Stimulated activated CD8-positive, alpha-beta memory T cell treated with anti-CD3 and anti-CD28 coated beads, Interleukin-7, amount 100 ng/mL, for 24 hours (primary cell): ENCODE measurements at places on chromosomes 2 and 18.

- DNase-seq, result no peak
Measured at GRCh38 chr2:236558036-236558435, 11.6 kb upstream of the ACKR3 start.

GRCh38 chr18:9147440-9148202 is 11.0 kb downstream of the ANKRD12 start:
- no peak for DNase-seq

GRCh38 chr18:51821610-51822009 is 518.4 kb upstream of the DCC start:
- DNase-seq, result no peak

GRCh38 chr2:135803278-135803677 is 33.7 kb downstream of the LCT start:
- no peak for DNase-seq

GRCh38 chr2:37268111-37268510 is 36.7 kb downstream of the NDUFAF7 start:
- no peak for DNase-seq
